ENCODE measurements at places on chromosomes 13 and 19. TPM values are rescaled to one million over a fixed set of nuclear protein-coding genes. Genes with fewer than 3 reads are reported as not detected.

GRCh38 chr13:99900960-99901359 is 70.6 kb downstream of the ZIC5 start:
- DNase-seq: no peak

DNA sequence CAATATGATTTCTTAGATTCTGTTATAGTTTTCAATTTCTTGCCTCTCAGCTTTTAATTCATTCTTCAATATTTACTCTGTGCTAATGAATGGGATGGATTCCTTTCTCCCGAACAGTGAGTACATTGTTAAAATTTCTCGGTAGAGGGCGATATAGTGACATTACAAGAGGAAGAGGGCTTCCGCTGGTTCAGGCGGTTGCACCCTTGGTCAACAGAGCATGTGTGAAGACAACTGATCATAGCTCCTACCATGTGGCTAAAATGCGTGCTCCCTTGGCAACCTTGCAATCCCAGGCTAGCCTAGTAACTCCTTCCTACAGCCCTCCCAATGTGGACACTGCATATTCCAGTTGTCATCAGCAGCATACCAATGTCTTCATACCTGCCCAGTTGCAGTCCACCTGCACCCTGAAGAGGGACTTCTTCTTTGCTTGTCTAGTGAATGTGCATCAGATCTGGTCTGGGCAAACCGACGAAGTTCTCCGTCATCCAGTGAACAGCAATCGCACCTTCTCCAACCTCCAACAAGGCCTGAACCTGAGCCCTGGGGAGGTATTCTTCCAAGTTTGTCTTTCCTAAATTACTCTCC is 653.0 kb upstream of the GPC6 start:
- no peak for DNase-seq

MZF1 gene
- total RNA-seq: 33.6 TPM

ZNF575 gene
- 6.2 TPM for total RNA-seq

FCER2 gene
- not detected for total RNA-seq
